Glomerular endothelial cell (primary cell): ENCODE measurements at places on chromosomes 16 and 17.

GRCh38 chr17:70608193-70608592, 438.9 kb downstream of the KCNJ2 start:
- no peak for DNase-seq

GRCh38 chr17:78583091-78583490, 5.9 kb upstream of the DNAH17 start:
- no peak for DNase-seq

- DNase-seq = no peak
Measured at GRCh38 chr17:31320791-31321190, 631 bp downstream of the EVI2A start.

DNA sequence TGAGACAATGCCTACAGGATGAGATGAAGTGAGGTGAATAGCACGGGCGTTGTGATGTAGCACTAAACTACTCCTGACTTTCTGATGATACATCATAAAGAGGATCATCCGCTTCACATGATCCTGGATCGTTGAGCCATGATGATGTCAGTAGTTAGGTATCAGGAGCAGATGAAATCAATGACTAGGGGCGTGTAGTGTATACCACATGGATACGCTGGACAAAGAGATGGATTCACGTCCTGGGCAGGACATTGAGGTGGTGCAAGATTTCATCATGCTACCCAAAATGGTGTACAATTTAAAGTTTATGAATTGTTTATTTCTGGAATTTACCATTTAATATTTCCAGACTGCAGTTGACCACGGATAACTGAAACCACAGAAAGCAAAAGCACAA, 156.6 kb downstream of the ANKFN1 start:
- no peak for DNase-seq

- no peak for DNase-seq
Measured at GRCh38 chr17:4535667-4536258, 19.4 kb downstream of the MYBBP1A start.

DNA sequence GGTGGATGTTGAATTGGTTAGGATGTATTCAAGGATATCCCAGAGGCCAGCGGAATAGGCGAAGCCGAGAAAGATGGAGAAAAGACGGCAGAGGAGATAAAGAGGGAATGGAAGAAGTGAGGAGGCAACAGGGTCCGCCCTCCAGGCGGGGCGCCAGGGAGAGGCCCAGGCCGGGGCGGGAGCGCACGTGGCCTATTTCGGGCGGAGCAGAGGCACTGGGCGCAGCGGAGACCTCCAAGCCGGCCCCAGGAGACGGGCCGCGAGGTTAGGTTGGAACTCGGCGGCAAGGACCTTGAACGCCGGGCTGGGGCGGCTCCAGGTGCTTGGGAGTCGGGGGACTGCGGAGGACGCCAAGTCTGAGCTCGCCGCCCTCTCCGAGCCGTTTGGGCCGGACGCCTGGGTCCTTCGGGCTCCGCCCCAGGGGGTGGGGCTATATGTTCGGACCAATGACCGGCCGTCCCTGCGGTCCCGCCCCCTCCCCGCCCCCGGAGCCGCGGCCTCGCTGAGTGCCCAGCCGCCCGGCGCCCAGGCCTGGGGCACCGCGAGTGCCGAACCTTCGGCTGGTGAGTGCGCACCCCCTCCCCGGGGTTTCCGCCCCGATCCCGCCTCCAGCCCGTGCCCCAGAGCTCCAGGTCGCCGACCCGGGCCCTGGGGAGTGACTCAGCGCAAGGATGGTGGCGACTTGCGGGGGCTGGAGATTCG, at the start of gene ZNF771:
Gene ZNF771, plus strand, starts transcription at position 505 of the 702 bp plus-strand sequence. CDS start 448 bp downstream, outside the sequence.
- no peak for DNase-seq

- DNase-seq = no peak
Measured at GRCh38 chr16:87453326-87453725, 39.5 kb downstream of the ZCCHC14 start.
